NCI-H526 treated with DMSO at 0.1 percent for 48 hours (cell line): ENCODE measurements at places on chromosomes 5 and 9.

GRCh38 chr5:124733329-124733650 is 13.1 kb downstream of the ZNF608 start:
- DNase-seq, result no peak

- peak; percentile 20 for DNase-seq
Observed at GRCh38 chr5:33588654-33589372, 148.0 kb downstream of the TARS1 start.

GRCh38 chr5:32443145-32443540 is 1.4 kb downstream of the ZFR start:
- DNase-seq, result no peak

GRCh38 chr5:40045429-40045828 is 620.6 kb upstream of the DAB2 start:
- no peak for DNase-seq

DNA sequence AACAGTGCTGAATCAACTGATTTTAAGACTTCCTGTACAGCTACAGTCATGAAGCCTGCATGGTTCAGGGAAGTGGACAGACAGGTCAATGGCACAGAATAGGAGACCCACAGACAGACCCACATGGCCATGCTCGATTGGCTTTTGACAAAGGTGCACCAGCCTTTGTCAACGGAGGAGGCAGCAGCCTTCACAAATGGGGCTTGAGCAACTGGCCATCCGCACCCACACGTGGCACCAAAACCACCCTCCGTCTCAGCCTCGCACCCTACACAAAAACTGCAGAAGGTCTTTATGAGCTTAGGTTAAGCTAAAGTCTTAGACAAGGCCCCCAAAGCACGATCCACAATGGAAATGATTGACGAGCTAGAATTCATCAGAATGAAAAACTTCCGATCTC is 59.5 kb upstream of the UBAC1 start:
- DNase-seq, result no peak
